ENCODE measurements at places on chromosomes 4 and X. TPM values are rescaled to one million over a fixed set of nuclear protein-coding genes. Genes with fewer than 3 reads are reported as not detected.

FDCSP gene
- not detected for total RNA-seq

CXCL8 gene
- total RNA-seq = 1.5 TPM

BTK gene
- total RNA-seq = 2.0 TPM

EXOC1 gene
- total RNA-seq = 27.1 TPM

SEC24B gene
- 49.0 TPM for total RNA-seq

GRCh38 chrX:126065901-126066660, 100.0 kb downstream of the DCAF12L2 start:
- no peaks in the 10 kb centered on the region for H3K27me3 ChIP-seq
- H3K4me1 ChIP-seq = no peaks in the 10 kb centered on the region
- H3K36me3 ChIP-seq = no peaks in the 10 kb centered on the region
- DNase-seq = no peak
- no peak overlapping the region for H3K27ac ChIP-seq
- no peak overlapping the region for H3K4me3 ChIP-seq

DNA sequence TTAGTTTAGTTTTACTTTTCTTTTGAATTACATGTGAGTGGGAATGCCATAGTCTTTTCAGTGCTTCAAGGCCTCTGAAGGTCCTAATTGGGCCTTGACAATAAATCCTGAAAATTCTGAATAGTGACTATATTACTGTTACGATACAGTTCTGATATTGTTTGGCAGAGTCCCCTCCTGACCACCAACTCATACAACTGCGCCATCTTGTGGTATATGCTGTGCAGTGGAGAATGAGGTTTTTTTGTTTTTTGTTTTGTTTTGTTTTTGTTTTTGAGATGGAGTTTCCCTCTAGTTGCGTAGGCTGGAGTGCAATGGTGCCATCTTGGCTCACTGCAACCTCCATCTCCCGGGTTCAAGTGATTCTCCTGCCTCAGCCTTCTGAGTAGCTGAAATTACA, 56.6 kb upstream of the CHRDL1 start:
- H3K27ac ChIP-seq = no peak overlapping the region
- H3K4me3 ChIP-seq = no peak overlapping the region
- no peaks in the 10 kb centered on the region for H3K27me3 ChIP-seq
- DNase-seq = no peak

DNA sequence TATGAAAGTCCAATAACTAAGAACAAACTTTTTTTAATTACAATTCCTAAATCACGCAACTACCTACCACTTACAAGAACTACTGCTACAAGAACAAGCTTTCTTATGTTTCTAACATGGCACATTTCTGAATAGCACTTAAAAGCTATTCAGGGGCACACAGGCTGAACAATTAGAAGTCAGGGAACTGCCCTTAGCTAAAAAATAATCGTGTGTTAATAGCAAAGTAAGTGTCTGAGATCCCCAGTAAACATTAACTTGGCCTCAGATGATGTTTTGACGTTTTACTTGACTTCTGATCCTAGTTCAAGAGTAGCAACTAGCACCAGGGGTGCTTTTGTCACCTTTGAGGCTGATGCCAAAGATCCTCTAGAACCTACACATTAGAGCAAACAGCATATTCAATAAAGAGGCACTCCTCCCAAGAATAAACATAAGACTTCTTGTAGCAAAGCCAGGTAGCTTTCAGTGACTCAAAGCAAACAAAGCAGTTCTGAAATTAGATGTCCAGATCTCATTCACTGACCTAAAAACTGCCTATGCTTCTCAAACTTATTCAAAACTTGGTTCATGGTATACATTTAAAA, 16.2 kb downstream of the SPOCK3 start:
- no peaks in the 10 kb centered on the region for H3K27me3 ChIP-seq
- no peaks in the 10 kb centered on the region for H3K36me3 ChIP-seq
- DNase-seq = no peak
- H3K4me1 ChIP-seq = no peaks in the 10 kb centered on the region
- no peak overlapping the region for H3K27ac ChIP-seq

- H3K4me1 ChIP-seq = peaks cover 12% of the 10 kb centered on the region
- no peak for DNase-seq
- no peak overlapping the region for H3K4me3 ChIP-seq
- no peaks in the 10 kb centered on the region for H3K36me3 ChIP-seq
- no peaks in the 10 kb centered on the region for H3K27me3 ChIP-seq
Observed at GRCh38 chr4:127870688-127871087, 10.0 kb upstream of the PLK4 start.

GRCh38 chr4:10006231-10006600, 15.1 kb downstream of the SLC2A9 start:
- H3K4me3 ChIP-seq = no peak overlapping the region
- peak overlapping the region; percentile 83 for H3K27ac ChIP-seq
- DNase-seq = no peak
- no peaks in the 10 kb centered on the region for H3K36me3 ChIP-seq
- H3K27me3 ChIP-seq = no peaks in the 10 kb centered on the region

GRCh38 chrX:21747558-21747957, 10.4 kb downstream of the SMPX start:
- no peaks in the 10 kb centered on the region for H3K27me3 ChIP-seq
- DNase-seq = no peak
- no peak overlapping the region for H3K4me3 ChIP-seq
- no peak overlapping the region for H3K27ac ChIP-seq

Data from suprapubic skin (tissue), 4 donors.